ENCODE measurements at places on chromosomes 7 and 10.
A peak's percentile ranks its signal among the peaks of the same experiment; 100 is the strongest.

DNA sequence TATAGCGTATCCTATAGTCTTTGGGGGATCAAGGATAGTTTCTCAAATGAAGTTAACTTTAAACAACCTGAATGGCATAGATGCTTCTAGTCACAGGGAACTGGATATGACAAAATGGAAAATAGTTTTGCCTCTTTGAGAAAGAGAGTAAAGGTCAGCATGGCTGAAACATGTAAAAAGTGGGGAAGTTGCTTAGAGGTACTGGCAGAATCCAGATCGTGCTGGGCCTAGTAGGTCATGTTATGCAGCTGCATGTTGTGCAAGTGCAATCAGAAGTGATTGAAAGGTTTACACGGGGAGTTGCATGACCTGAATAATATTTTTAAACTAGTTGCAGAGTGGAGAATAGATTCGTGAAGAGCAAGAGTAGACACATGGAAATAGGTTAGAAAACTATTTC lies 201.1 kb upstream of the HDAC9 start:
- DNase-seq = no peak

- DNase-seq = no peak
Observed at GRCh38 chr7:31335884-31336201, 4.7 kb downstream of the NEUROD6 start.

GRCh38 chr7:43394441-43395130 lies 188.3 kb upstream of the STK17A start:
- no peak for DNase-seq

DNA sequence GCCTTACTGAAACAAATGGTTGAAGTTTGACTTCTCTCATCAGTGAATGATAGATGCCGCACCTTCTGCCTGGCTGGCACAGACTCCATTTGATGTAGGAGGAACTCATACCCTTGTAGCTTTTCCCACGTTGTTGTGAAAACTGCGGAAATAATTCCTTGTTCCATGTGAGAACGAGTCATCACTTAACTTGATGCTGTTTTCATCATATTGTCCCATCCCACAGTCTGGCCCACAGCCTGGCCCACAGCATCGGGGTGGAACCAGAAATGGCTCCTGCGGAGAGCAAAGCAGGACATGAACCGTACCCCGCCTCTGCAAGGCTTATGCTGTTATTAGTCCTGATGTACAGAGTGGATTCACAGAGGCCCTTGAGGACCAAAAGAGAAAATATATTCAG lies 587.0 kb downstream of the SDK1 start:
- no peak for DNase-seq

DNA sequence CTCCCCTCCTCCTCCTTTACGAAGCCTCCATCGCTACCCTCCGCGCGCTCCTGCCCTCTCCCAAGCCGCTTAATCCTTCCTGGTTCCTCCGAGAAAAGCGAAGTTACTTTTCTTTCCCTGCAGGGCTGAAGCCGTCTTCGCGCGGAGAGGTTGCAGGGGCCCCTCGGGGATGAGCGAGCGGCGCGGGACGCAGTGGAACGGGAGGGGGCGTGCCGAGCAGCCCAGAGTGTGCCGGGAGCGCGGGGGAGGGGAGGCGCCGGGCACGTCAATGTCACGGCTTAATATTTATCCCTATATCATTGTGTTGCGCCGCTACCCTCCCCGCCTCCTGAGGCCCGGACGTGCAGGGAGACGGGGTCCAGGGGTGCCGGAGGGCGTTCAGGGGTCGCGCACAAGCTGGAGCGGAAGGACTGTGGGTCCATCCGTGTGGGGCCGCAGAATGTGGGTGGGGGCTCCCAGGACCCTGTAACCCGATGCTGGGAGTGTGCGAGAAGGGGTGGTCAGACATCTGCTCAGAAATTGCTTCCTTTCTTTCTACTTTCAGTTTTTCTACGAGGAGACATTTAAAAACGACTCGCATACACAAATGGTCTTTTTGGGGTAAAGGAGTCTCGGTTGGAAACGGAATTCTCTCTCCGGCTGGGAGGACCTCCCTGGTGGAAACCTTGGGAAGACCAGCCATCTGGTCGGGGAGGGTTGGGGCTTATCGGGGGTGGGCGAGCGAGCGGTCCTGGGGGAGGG lies 2.4 kb downstream of the CDK6 start:
- peak; percentile 77 for DNase-seq

- no peak for DNase-seq
Observed at GRCh38 chr7:112083776-112084355, 122.3 kb downstream of the DOCK4 start.

- DNase-seq = peak; percentile 23
Observed at GRCh38 chr10:34638406-34639054, 176.6 kb downstream of the PARD3 start.

DNA sequence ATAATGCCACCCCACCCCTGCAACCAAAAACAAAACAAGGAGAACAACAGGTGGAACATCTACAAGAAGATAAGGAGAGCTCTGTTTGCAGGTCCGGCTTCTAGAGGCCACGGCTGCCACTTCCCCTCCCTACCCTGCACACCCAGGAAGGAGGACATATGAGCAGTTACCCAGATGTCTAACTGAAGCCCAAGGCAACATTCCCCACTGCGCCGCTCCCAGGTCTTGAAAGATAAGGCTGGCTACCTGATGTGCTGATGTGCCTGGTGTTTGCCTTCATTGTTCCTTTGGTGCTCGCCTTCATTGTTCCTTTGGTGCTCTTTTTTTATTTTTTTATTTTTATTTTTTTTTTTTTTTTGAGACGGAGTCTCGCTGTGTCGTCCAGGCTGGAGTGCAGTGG lies 21.0 kb downstream of the HPS6 start:
- no peak for DNase-seq

DNA sequence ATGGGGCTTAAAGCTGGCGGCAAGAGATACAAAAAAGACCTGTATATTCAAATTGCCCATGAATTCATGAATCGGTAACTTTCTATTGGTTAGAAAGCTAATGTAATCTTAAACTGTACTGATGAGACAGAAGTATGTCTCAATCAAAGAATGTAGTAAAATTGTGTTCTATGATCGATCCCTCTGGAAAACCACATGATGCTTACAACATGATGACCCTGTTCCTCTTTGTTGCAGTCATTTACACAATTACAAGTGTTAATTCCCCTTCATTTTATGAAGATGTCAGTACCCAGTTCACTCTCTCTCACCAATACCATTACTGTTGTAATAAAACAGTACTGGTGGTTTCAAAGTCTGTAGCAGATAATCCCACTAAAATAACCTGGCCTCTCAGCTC lies 10.1 kb downstream of the KIF5B start:
- no peak for DNase-seq

- no peak for DNase-seq
Observed at GRCh38 chr10:9229702-9230244, 1175.3 kb downstream of the GATA3 start.

GRCh38 chr7:120645966-120646365 lies 212.0 kb downstream of the TSPAN12 start:
- DNase-seq = no peak

DNA sequence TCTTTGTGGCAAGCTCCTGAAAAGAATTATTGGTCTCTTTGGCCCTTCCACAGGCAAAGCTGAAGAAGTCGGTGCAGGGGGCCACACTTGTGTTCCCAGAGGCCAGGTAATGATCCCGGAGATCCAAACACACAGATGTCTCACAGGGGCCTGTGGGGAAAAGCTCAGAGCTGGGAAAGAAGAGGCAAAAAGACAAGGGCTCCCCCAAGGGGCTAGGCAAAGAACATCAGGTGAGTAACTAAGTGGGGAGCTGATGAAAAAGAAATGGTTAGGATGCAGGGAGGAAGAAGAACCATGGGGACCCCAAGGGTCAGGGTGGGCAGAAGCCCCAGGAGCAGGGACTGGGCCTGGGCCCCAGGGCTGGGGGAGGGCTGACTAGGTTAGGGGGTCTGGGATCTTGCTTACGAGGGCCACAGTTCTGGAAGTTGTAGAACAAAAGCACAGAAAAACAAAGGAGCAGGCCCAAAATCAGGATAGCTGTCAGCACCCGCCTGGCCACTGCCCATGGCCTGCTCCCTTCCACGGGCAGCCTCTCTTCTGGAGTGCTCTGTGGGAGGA lies 1.1 kb downstream of the KEL start:
- DNase-seq = no peak

- DNase-seq = no peak
Observed at GRCh38 chr7:142913566-142913965, 20.0 kb downstream of the TRPV5 start.

DNA sequence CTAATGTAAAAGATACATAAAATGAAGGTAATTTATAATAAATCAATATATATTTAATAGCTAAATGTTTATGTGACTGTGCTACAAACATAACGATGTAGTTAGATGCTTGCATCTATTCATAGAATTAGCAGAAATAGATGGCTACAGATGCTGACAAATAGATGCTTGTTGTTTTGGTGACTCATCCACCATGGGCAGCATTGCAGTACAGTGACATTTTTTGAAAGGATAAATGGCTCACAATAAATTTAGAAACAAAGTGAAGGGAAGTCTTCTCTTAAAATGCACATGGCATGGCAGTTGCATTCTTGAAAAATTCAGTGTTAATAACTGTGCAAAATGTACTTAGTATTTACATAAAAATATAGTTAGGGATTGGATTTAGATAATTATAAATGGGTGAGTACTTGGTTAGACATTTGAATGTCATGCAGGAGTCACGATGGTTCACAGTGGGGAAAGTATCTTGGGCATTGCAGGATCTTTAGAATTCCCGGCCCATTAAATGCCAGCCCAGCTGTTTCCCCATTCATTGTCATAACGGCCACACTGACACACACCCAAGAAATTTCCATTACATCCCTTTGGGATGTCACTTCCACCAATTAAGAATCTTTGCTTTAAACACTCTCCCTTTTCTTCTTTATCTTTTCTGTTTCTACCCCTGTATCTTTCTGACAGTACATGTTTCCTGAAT lies 564.1 kb downstream of the ATRNL1 start:
- no peak for DNase-seq

- no peak for DNase-seq
Observed at GRCh38 chr10:21150166-21150565, 253.1 kb upstream of the NEBL start.

- DNase-seq = no peak
Observed at GRCh38 chr10:51344371-51344770, 270.1 kb downstream of the PRKG1 start.

DNA sequence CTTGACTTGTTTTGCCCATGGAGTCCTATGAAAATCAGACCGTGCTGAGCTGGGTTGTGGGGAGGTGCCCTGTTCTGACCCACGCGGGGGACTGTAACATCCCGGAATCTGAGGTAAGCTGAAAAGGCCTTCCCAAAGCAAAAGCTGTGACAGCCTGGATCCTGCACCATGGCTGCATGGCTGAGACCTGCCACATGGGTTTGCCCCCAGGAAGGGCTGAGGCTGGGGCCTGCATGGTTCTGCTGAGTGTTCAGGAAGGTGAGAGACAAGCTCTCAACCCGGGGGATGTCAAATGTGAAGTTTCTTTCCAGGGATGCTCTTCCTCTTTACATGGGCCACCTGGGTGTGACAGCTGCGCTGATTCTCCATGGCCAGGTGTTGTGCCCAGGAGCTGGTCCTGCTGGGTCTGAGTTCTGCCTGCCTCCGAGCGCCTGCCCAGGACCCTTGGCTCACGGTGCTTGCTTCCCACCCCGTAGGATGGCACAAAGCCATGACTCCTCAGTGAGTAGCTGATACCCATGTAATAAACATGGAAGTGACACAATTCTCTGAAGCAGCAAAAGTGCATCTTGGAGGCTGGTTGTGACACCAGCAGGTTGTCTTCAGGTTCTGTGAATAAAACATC lies 58.3 kb downstream of the VIPR2 start:
- no peak for DNase-seq

- DNase-seq = peak; percentile 27
Observed at GRCh38 chr7:151038951-151039849, 9.1 kb upstream of the ASIC3 start.

DNA sequence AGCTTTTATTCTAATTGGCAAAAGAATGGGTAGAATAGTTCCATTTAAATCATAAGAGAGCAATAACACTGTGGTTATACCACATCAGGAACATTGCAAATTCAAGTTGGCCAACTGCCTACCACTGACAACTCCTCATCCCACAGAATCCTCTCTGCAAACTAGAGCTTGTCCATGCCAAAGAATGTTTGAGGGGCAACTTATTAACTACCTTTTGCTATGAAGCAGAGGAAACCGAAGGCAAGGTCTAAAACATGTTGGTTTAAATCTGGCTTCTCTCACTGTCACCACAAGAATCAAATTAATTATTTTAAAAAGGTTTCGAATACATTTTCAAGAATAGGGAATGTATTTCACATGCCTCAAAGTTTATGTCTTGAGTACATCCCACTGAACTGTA lies 36.0 kb downstream of the RHOBTB1 start:
- no peak for DNase-seq

GRCh38 chr10:63437116-63437949 lies 28.4 kb downstream of the JMJD1C start:
- peak; percentile 23 for DNase-seq

DNA sequence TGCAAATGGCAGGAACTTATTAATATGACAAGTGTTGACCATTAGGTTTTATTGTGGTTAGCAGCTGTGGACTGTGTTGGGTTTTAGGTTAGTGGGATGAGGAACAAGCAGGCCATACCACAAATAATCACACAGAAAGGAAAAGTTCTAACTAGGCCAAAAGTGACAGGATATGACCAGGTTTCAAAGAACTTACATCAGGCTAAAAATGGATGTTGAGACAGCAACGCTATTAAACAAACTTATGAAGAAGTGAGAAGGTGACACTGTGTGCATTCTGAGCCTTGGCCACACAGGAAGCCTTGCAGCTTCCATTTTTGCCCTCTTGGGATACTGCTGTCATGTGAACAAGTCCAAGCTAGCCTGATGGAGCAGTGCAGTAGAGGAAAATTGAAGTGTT lies 568.8 kb downstream of the HTR7 start:
- DNase-seq = no peak

GRCh38 chr7:103929901-103930311 lies 59.6 kb downstream of the RELN start:
- no peak for DNase-seq

GRCh38 chr10:558891-559766 lies 130.3 kb downstream of the DIP2C start:
- no peak for DNase-seq

- no peak for DNase-seq
Observed at GRCh38 chr7:125383324-125383723, 453.7 kb upstream of the POT1 start.

GRCh38 chr7:27700501-27700900 lies 37.8 kb upstream of the HIBADH start:
- DNase-seq = no peak

DNA sequence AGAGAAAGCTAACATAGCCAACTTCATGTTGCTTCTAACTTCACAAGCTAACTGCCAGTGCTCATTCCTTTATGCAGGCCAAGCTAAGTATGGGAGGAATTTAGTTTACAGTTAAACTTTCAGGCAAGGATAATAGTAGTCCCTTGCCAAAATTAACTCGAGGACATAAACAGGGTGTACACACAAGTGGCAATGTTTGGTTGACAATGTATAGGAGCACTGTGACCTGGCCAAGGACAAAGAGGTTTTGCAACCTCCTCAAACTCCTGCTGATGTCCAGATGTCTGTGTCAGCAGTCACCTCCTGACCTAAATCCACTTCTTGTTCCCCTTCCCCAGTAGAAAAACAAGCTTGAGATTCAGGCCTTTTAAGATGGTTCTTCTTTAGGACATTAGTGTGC lies 494.6 kb upstream of the KLF6 start:
- no peak for DNase-seq
